ENCODE measurements at places on chromosomes 2 and 18. TPM values are rescaled to one million over a fixed set of nuclear protein-coding genes. Genes with fewer than 3 reads are reported as not detected.

SALL3 gene
- under 0.01 TPM for total RNA-seq

HJURP gene
- 43.1 TPM for total RNA-seq

ACADL gene
- total RNA-seq = not detected

NEU4 gene
- total RNA-seq = 0.28 TPM

GCG gene
- not detected for total RNA-seq

Data from regular cardiac myocyte (primary cell).